ENCODE measurements at places on chromosomes 4 and X.

GRCh38 chrX:16033331-16033730 is 90.0 kb upstream of the GRPR start:
- DNase-seq: no peak

DNA sequence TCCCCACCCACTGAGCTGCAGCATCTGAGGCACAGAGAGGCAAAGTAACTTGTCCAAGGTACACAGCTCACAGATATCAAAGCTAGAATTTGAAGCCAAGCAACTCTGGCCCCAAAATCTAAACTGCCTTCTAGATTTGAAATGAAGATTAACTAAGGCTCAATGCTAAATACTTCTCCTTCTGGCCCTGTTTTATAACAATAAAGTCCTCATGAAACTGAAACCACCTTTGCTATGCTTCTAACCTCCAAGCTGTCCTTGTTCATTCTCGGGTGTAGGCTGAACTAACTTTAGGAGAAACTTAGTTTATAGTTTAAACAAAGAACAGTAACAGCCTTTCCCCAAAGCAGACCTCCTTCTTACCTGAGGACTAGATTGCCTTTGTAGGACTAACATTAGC is 93.6 kb downstream of the DCTD start:
- DNase-seq: no peak

DNA sequence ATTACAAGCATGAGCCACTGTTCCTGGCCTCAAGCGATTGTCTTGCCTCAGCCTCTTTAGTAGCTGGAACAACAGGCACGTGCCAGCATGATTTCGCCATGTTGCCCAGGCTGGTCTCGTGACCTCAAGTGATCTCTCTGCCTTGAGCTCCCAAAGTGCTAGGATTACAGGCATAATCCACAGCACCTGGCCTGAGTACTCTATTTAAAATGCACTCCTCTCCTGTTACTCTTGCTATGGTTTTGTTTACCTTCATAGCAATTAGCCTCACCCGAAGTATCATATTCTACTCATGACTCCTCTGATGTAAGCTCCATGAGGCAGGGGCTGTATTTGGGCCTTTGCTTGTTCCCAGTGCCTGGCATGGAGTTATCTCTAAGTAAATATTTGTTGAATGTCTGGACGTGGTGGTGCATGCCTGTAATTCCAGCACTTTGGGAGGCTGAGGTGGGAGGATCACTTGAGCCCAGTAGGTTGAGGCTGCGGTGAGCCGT is 92.5 kb upstream of the SLC34A2 start:
- peak; percentile 6 for DNase-seq

- DNase-seq: peak; percentile 53
Observed at GRCh38 chr4:36290641-36291040, 9.2 kb downstream of the DTHD1 start.

DNA sequence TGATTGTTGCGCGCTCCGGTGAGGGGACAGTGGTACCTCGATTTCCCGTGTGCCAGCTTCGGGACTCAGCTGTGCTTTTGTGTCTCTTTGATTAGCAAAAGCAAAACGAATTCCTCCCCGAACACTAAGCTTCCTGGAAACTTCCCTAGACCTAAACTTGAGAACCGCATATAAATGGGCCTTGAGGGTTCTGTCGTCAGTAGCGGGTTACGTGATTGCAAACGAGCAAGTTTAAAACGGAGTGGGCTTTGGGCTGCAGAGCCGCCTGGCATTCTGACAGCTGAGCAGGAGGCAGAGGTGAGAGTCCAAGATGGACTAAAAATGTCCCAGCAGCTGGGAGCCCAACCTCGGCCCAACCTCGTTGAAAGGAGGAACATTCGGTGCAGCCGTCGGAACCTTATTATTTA is 1.2 kb upstream of the TAPT1 start:
- no peak for DNase-seq

DNA sequence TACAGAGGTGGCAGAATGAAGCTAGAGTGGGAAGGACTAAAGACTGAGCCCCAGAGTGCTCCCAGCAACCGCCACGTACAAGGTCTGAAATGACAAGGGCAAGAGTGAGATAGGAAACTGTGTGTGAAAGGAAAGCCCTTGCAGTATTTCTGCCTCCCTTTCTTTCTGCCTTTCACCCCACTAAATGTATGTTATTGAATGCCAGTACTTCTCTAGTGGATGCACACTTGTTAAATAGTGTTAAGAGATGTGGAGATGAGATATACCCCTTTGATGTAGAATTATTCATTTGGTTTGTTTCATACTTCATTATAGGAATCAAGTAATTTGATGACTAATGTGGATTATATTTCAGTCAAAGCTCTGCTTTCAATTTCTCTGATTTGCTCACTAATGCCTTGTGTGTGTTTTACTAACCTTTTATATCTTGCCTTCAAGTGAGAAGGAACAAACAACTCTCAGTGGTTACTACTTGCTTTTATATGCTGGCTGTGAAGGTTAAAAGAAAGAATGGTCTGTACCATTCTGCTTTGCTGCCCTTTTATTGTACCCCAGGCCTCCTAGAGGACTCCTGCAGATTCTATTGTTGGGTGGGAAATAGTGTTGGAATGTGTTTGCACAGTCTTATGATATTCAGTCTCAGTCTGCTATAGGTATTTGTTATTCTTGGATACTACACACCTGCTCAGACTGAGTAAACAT is 8.0 kb upstream of the ANXA3 start:
- DNase-seq: no peak

GRCh38 chr4:10809905-10810304 is 125.3 kb upstream of the CLNK start:
- no peak for DNase-seq

- no peak for DNase-seq
Observed at GRCh38 chrX:132146456-132146855, 18.6 kb upstream of the FRMD7 start.

Measured in LNCaP clone FGC (cell line).